Esophagus (tissue), 2 donors: ENCODE measurements at places on chromosomes 5 and 9. TPM values are rescaled to one million over a fixed set of nuclear protein-coding genes. Genes with fewer than 3 reads are reported as not detected.

Gene HDHD3
- 46.6 TPM for polyA plus RNA-seq

Gene FOXD4L5
- 0.06 TPM for polyA plus RNA-seq

Gene HAVCR1
- not detected for polyA plus RNA-seq

Gene PCDHGB3
- polyA plus RNA-seq = 0.37 TPM

Gene UQCRQ
- 424 TPM for polyA plus RNA-seq

Gene CYSRT1
- 342 TPM for polyA plus RNA-seq

Gene PPWD1
- 16.9 TPM for polyA plus RNA-seq

Gene OLFML2A
- polyA plus RNA-seq = 3.7 TPM

Gene WDR41
- 20.0 TPM for polyA plus RNA-seq

Gene STKLD1
- 0.49 TPM for polyA plus RNA-seq

Gene CRB2
- 0.02 TPM for polyA plus RNA-seq

Gene SPAG8
- polyA plus RNA-seq = 0.52 TPM

Gene PAEP
- polyA plus RNA-seq = not detected

Gene SLC4A9
- polyA plus RNA-seq = 0.20 TPM

Gene PRXL2C
- polyA plus RNA-seq = 2.0 TPM

Gene STC2
- 1.4 TPM for polyA plus RNA-seq

Gene NUTM2F
- not detected for polyA plus RNA-seq

Gene PDCD1LG2
- 0.18 TPM for polyA plus RNA-seq

Gene MCIDAS
- polyA plus RNA-seq = 0.06 TPM

Gene WDR38
- polyA plus RNA-seq = not detected

Gene DMRT1
- not detected for polyA plus RNA-seq

Gene NCBP1
- polyA plus RNA-seq = 6.7 TPM

Gene IL33
- 12.5 TPM for polyA plus RNA-seq
